Mammary epithelial cell (primary cell): ENCODE measurements at places on chromosomes 4 and X. TPM values are rescaled to one million over a fixed set of nuclear protein-coding genes. Genes with fewer than 3 reads are reported as not detected.

The SPACA5 gene
- total RNA-seq, result not detected

The ATP2B3 gene
- total RNA-seq, result not detected in 2 replicates

GRCh38 chr4:153684971-153685371 is 891 bp downstream of the TLR2 start:
- no peak for DNase-seq

The FAM9B gene
- not detected in 2 replicates for total RNA-seq

DNA sequence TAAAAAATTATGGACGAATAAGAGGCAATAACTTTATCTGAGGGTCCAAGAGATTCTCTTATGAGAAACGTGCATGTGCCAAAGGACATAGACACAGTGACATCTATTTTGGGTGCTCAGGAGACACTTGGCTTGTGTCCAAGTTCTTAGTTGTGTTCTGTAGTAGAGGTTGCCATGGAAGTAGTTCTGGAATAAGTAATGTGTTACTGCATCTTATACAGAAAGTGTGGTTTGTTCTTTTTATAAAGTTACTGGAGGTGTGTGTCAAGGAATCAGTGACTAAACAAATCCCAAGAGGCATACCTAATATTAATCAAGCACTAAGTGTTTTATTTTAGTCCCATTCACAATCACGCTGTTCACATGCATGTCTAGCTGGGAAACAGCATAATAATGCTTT is 305.7 kb downstream of the ARHGAP24 start:
- no peak for DNase-seq

GRCh38 chr4:158282252-158282651 is 72.0 kb downstream of the TMEM144 start:
- DNase-seq, result peak; percentile 14

DNA sequence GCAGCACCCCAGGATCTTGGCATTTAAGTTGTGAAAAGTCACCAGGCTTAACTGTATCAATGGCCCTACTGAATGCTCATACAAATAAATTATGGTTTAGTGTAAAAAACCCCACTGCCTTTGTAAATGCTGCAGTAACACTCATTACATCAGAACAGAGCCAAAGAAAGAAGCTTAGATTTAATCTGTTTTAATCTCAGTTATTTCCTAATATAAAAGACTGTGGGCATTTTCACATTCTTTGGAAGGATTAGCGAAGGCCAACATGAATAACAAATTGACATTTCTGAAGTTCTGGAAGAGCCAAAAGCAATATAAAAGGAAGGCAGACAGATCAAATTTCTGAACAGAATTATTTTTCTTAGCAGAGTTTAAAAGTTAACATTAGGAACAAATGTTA is 140.0 kb upstream of the HCCS start:
- DNase-seq, result no peak

GRCh38 chr4:112290341-112290740 is 4.6 kb upstream of the TIFA start:
- no peak for DNase-seq

The CENPI gene
- total RNA-seq, result 2.9 and 13.9 TPM in 2 replicates

DNA sequence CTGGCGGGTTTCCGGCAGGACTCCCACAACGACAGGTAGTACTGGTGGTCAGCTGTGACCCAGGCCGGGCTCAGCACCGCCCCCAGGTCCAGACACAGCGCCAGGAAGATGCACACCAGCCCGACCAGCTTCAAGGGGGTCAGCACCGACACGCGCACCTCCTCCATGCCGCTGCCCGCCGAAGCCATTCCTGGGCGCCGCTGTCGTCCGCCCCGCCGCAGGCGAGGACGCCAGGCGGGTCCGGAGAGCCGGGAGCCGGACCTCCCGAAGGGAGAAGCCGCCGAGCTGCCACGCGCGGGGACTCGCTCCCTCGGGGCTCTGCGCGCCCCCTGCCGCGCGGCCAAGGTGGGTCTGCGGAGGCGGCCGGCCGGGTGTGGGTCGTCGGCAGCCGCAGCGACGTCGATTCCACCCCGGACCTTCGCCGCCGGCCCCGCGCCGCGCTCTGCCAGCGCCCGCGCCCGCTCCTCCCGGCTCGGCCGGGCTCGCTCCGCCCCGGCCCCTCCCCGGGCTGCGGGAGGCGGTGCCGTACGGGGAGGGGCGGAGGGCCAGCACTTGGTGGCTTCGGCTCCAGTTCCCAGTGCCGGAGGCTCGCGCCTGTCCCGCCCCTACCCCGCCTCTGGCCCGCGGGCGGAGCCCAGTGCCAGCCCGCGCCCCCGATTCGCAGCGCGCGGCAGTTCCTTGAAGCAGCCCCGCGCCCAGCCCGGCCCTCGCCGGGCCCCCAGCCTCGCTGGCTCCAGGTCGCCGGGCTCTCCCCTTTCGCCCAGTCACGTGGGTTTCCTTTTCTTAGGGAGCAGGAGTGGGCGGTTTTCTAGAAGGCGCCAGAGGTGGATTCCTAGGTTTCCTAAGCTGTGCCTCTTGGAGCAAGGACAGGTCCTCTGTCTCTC is at the start of gene TMEM47:
Gene TMEM47, minus strand, starts transcription at position 444 of the 884 bp plus-strand sequence. Its CDS starts 256 bp downstream, at position 188.
- DNase-seq, result peak; percentile 69

- no peak for DNase-seq
Observed at GRCh38 chr4:6598641-6599040, 23.7 kb downstream of the MAN2B2 start.

- no peak for DNase-seq
Observed at GRCh38 chr4:151687021-151687640, 73.7 kb downstream of the GATB start.

GRCh38 chr4:149896432-149896831 is 80.8 kb upstream of the IQCM start:
- DNase-seq, result peak; percentile 18

The BTC gene
- total RNA-seq, result 2.5 TPM

The LNX1 gene
- 0.83 TPM for total RNA-seq

The ITIH6 gene
- total RNA-seq, result not detected in 2 replicates

The NLGN4X gene
- total RNA-seq, result 3.2 TPM

The ELF4 gene
- 12.3 TPM for total RNA-seq

The NRK gene
- total RNA-seq, result not detected in 2 replicates

- DNase-seq, result no peak
Observed at GRCh38 chrX:116409219-116409618, 27.2 kb upstream of the SLC6A14 start.

DNA sequence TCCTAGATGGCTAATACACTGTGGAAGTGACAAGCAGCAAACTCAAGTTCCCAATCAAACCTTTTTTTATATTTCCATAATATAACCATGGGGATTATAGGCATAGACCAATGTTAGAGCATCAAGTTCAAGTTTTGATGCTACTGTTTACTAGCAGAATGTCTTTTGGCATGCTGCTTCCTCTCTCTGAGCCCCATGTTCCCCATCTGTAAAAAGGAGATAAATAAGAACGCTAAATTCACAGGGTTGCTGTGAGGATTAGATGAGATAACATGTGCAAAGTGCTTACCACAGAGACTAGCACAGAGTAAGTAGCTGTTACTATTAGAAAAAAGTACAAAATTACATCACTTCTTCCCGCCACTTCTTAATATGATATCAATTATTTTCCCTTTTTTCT is 18.0 kb downstream of the MBNL3 start:
- DNase-seq, result no peak

The APBB2 gene
- total RNA-seq, result 75.8 and 94.2 TPM in 2 replicates

The SMR3B gene
- total RNA-seq, result not detected in 2 replicates

The YY2 gene
- total RNA-seq, result 3.0 and 3.2 TPM in 2 replicates

GRCh38 chr4:82905205-82905604 is 4.7 kb downstream of the THAP9 start:
- peak; percentile 84 for DNase-seq

- no peak for DNase-seq
Observed at GRCh38 chrX:22585831-22586230, 313.1 kb downstream of the CBLL2 start.

The MMAA gene
- total RNA-seq, result 5.3 TPM

- peak; percentile 52 for DNase-seq
Observed at GRCh38 chr4:35772291-35772690, 472.0 kb downstream of the ARAP2 start.

The SASH3 gene
- total RNA-seq, result not detected

- DNase-seq, result peak; percentile 2
Observed at GRCh38 chr4:163107754-163108153, 58.9 kb downstream of the NAF1 start.

DNA sequence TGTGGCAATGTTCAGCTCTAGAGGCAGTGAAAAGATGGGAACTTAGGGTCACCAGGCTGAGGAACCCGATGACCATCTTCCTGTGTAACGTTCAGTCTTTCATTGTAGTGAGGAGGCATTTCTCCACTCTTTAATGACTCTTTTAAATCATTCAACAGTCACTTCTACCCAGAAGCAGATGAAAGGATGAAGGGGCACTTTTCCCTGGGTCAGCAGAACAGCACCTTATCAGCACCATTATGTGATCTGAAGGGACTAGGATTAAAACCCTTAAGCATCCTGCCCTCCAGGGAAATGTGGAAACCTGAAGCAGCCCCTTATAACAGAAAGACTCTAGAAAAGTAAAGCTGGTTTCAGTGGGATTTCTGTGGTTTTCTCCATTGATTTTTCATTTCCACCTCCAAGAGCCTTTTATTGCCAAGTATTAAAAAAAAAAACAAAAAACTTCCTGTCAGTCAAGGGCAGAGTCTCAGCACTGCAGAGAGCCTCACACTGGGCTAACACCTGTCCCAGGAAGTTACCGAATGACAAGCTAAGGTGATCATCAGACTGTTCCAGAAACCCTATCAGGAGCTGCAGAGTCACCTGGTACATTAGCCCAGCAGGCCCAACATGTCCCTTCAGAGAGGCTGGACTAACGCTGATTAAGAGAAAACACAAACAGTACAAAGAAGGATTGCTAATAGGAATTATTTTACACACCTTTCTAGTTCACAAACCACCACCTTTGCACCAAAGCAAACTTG is 185.9 kb downstream of the SHROOM3 start:
- DNase-seq, result no peak

- peak; percentile 79 for DNase-seq
Observed at GRCh38 chr4:185209031-185209851, at the start of gene SNX25. SNX25 (plus strand) TSS chr4:185209598; CDS start chr4:185209827, 229 bp downstream.

GRCh38 chrX:45479835-45480422 is 279.3 kb upstream of the DIPK2B start:
- DNase-seq, result peak; percentile 99

GRCh38 chrX:108419401-108419800 is 18.8 kb downstream of the COL4A6 start:
- no peak for DNase-seq

DNA sequence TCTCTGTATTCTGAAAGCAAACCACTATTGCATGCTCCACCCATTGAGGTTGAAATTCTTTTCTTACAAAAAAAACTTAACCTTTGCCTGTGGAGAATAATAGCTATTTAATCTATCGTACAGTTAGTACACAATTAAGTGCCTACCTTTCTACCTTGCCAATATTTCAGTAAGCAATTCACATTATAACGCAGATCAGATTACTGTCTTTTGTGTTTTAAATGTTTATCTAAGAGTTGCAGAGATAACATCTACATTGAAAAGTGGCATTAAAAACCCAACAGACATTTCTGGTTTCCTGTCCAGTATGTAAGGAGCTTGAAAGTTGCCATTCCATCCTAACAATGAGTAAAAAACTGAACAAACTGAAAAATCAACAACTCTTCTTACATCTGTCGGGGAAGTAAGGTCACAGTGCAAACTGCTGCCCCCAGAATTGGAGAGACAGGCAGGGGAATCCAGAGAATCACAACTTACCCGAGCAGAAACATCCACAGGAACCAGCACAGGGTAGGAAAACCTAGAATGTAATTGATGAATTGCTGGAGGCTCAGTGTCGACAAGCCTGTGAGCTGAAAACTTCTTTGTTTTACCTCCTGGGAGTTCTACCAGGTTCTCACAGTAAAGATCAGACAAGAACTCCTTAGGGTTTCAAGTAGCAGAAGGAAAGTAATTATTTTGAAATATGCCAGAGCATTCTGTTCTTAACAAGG is 27.3 kb upstream of the ACSL4 start:
- no peak for DNase-seq

GRCh38 chr4:17515445-17516407 is 761 bp downstream of the CLRN2 start:
- DNase-seq, result no peak

- DNase-seq, result peak; percentile 73
Observed at GRCh38 chrX:41921492-41922430, 1.6 kb downstream of the CASK start.

DNA sequence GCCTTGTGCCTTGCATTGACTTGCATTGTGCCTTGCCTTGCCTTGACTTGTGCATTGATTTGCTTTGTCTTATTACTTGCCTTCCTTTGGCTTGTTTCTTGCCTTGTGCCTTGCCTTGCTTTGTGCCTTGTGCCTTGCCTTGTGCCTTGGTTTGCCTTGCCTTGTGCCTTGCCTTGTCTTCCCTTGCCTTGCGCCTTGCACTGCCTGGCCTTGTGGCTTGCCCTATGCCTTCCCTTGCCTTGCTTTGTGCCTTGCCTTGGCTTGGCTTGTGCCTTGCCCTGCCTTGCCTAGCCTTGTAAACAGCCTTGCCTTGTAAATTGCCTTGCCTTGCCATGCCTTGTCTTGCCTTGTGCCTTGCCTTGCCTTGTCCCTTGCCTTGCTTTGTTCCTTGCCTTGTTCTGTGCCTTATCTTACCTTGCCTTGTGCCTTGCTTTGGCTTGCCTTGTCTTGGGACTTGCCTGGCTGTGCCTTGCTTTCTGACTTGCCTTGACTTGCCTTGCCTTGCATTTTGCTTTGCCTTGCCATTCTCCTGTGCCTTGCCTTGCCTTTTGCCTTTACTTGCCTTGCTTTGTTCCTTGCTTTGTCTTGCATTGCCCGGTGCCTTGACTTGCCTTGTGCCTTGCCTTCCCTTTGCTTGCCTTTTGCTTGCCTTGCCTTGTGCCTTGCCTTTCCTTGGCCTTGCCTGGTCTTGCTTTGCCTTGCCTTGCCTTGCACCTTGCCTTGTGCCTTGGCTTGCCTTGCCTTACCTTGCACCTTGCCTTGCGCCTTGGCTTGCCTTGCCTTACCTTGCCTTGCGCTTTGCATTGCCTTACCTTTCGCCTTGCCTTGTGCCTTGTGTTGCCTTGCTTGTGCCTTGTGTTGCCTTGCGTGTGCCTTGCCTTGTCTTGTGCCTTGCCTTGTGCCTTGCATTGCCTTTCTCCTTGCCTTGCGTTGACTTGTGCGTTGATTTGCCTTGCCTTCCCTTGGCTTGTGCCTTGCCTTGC is 97.5 kb downstream of the TAB3 start:
- peak; percentile 58 for DNase-seq

The RTL3 gene
- not detected in 2 replicates for total RNA-seq

The IL21 gene
- total RNA-seq, result not detected

The GLRB gene
- total RNA-seq, result 1.5 and 1.6 TPM in 2 replicates

The MCUB gene
- 8.3 TPM for total RNA-seq

- DNase-seq, result peak; percentile 8
Observed at GRCh38 chrX:148049441-148049840, 68.3 kb downstream of the FMR1NB start.

- peak; percentile 14 for DNase-seq
Observed at GRCh38 chr4:156998500-156999174, 27.0 kb upstream of the PDGFC start.

The REPS2 gene
- 2.6 and 4.8 TPM in 2 replicates for total RNA-seq

The IL13RA1 gene
- 56.8 TPM for total RNA-seq

- no peak for DNase-seq
Observed at GRCh38 chr4:129420637-129421036, 324.7 kb downstream of the C4orf33 start.

GRCh38 chr4:62156205-62156604 is 956.1 kb downstream of the ADGRL3 start:
- no peak for DNase-seq

The DRD5 gene
- not detected in 2 replicates for total RNA-seq
